ENCODE measurements at places on chromosomes 7 and 10.

DNA sequence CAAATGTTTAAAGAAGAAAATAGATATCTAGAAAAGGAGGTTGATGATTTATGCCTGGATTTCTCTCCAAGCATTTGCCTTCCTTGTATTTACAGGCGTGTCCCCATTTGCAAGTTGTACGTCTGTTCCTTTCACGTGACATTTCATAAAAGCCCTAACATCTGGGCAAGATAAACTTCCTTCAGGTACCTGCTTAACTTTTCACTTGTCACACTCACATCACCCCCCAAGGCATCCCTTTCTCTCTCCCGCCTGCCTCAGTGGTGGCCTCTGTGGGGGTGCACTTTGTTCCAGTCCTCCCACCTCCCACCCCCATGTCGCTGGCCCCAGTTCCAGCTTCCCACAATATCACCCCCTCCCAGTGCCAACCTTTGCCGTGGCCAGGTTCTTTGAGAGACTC is 6.7 kb downstream of the TWIST1 start:
- no peak for DNase-seq

DNA sequence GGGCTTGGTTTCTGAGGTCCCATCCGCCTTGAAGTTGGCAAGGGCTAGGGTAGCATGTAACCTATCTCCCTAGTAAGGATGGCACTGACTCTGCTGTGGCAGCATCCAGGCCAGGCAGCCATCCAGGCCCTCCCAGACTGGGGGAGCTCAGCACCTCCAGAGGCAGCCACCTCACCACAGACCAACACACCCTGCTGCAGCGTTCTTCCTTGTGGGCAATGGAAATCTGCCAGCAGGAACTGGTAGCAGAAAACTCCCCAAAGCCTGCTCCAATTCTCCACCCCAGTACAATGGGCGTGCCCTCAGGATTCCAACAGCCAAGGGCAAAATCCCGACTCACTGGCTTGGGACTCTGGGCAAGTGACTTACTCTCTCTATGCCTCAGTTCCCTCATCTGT is 27.5 kb downstream of the DLG5 start:
- DNase-seq: no peak

DNA sequence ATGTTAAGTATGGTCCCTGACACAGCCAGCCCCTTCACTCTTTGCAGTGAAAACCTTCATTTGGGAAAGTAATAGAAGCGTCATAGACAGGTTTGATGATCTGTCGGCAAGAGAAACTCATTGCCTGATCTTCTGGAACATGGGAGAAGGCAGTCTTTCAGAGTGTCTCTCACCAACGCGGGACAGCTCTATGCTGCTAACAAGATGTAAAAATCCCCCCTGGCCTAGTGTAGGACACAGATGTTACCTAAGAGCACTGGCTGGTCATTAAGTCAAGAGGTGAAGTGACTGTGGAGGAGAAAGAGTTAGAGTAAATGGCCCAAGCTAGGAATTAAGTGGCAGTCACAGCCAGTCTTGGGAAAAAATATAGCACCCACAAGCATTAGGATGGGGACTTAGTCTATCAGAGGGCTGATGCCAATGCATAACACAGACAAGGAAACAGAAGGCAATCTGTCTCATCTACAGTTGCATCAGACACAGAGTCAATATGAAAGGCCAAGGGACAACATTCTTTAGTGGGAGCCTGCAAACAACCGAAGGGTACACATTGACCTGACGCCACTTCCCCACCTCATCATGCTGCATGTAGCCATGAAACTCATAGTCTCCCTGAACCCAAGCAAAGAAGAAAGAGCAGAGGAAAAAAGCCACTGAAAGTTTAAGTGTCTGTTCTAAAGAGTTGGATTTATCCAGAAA is 69.5 kb downstream of the SORCS1 start:
- DNase-seq: no peak

DNA sequence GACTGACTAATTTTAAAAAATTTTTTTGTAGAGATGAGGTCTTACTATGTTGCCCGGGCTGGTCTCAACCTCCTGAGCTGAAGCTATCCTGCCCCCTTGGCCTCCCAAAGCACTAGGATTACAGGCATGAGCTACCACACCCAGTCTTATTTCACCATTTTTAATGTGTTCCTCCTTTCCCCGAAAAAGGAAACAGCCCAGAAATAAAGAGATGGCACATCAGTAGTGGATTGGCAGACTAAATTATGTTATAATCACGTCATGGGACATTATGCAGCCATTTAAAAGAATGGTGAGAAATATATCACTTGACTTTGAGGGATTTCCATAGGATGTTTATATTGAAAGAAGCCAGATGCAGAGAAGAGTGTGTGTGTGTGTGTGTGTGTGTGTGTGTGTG is 40.5 kb downstream of the CAPZA2 start:
- DNase-seq: no peak

DNA sequence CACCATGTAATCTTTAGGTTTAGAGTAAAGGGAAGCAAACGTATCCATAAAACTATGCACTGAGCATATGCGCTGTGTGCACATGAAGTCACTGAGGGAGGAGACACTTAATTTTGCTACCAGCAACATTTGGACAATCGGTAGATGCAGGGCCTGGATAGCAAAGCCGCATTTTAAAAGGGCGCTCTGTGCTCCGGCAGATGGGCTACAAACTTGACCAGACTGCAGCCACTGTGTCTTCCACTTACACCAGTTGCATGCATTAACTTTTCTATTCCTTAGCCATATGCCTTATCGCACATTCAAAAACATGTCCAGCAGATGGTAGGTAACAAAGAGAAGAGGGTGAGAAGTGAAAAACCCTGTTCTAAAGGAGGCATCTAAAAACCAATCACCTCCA is 18.3 kb downstream of the FAM171A1 start:
- DNase-seq: no peak

- no peak for DNase-seq
Observed at GRCh38 chr10:78185693-78186055, 152.0 kb downstream of the RPS24 start.

- DNase-seq: no peak
Observed at GRCh38 chr7:101547916-101548661, 81.0 kb downstream of the MYL10 start.

- no peak for DNase-seq
Observed at GRCh38 chr10:68721673-68722335, 765 bp downstream of the CCAR1 start.

DNA sequence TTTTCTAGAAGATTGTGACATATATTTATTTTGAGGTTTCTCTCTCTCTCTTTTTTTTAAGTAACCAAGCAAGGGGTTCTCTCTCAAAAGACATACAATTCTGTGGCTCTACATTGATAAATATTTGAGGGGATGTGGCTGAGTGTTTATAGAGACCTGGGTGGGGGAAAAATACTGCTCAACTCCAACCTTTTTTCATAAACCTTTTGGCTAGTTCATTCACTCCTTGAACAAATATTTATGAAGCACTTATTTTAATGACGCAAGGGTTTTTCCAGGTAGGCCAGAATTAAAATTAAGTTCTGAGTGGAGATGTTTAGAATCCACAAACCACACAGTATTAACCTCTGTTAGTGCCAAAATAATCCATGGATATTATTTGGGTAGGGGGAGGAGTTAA is 100.2 kb downstream of the PTPRE start:
- DNase-seq: no peak

Measured in stimulated activated CD4-positive, alpha-beta T cell treated with anti-CD3 and anti-CD28 coated beads, Interleukin-12 subunit alpha, Interleukin-12 subunit beta, amount 100 ng/mL, for 48 hours (primary cell).